ENCODE measurements at places on chromosomes 7 and 10.

DNA sequence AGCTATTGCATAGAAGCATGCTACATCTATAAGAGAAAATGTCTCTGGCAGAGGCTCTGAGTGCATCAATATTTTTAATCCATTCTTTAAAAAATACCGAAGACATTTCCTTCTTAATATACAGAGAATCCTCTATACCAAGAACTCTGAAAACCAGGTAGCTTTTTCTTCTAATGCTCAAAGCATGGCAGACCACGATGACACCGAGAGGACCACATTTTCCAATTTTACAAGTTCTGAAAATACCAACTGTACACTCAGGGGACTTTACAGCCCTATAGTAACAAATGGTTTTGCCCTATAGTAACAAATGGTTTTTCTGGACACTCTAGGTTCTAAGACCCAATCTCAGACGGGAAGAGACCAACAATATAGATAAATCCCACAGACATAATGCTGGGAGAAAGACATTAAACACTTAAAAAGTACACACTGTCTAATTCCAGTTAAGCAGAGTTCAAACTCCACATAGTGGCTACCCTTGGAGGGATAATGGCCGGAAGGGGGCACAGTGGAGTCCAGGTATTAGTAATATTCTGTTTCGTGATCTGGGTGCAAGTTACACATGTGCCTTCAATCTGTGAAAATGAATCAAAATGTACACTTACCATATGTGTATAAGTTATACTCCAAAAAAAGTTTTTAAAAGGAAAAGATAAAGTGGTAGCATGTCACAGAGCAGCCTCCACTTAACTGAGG, 26.2 kb downstream of the CCDC6 start:
- no peak for DNase-seq

GRCh38 chr7:95684037-95684436, 87.7 kb upstream of the PDK4 start:
- no peak for DNase-seq

- no peak for DNase-seq
Observed at GRCh38 chr7:8384901-8385300, 48.5 kb upstream of the NXPH1 start.

GRCh38 chr7:140196361-140197217, 19.8 kb upstream of the KDM7A start:
- DNase-seq: no peak
